ENCODE measurements at places on chromosomes 5 and 9.

GRCh38 chr5:73189871-73190376 lies 16.9 kb downstream of the TMEM174 start:
- H3K27me3 ChIP-seq: peaks cover 42% of the 10 kb centered on the region
- no peak overlapping the region for H3K27ac ChIP-seq
- H3K4me1 ChIP-seq: no peaks in the 10 kb centered on the region
- no peak overlapping the region for H3K4me3 ChIP-seq

- H3K27ac ChIP-seq: no peak overlapping the region
- no peak for ATAC-seq
- no peaks in the 10 kb centered on the region for H3K36me3 ChIP-seq
- no peak overlapping the region for H3K4me3 ChIP-seq
Observed at GRCh38 chr5:130870691-130871090, 294.4 kb downstream of the HINT1 start.

- no peaks in the 10 kb centered on the region for H3K4me1 ChIP-seq
- no peaks in the 10 kb centered on the region for H3K27me3 ChIP-seq
- no peak overlapping the region for H3K27ac ChIP-seq
- H3K4me3 ChIP-seq: no peak overlapping the region
- H3K36me3 ChIP-seq: peaks cover 38% of the 10 kb centered on the region
Observed at GRCh38 chr9:32405506-32405905, 21.1 kb downstream of the ACO1 start.

DNA sequence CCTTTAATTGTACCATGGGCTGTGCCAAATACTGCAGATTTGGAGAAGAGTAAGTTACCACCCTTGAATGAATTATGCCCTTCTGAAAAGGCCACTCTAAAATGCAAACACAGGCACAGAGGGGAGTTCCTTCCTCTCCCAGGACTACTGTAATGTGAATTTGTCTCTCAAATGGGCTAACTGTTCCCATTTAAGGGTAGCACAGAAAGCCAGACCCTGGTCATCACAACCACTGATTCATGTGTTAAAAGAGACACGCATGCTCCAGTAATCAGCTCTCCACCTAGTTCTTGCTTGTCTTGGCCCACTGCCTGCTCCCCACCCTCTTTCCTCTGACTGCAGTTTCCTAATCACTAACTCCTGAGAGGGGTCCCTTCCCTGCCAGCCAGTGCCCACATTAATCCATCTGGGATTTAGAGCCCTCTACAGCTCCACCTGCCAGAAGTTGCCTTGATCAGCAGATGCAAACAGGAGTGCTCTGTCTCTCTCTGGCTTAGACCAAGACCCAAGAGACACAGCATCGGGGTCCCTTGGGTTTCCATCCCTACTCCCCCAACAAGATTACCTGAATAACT lies 382.4 kb downstream of the TMEM167A start:
- ATAC-seq: no peak
- no peak overlapping the region for H3K4me3 ChIP-seq
- no peaks in the 10 kb centered on the region for H3K36me3 ChIP-seq
- H3K4me1 ChIP-seq: no peaks in the 10 kb centered on the region
- no peaks in the 10 kb centered on the region for H3K27me3 ChIP-seq

- H3K27me3 ChIP-seq: peaks cover 64% of the 10 kb centered on the region
- H3K36me3 ChIP-seq: no peaks in the 10 kb centered on the region
- H3K4me3 ChIP-seq: no peak overlapping the region
- no peak for ATAC-seq
- H3K27ac ChIP-seq: no peak overlapping the region
Observed at GRCh38 chr9:77018058-77018968, 1.1 kb upstream of the FOXB2 start.

- no peaks in the 10 kb centered on the region for H3K4me1 ChIP-seq
- H3K36me3 ChIP-seq: no peaks in the 10 kb centered on the region
- ATAC-seq: no peak
- no peak overlapping the region for H3K4me3 ChIP-seq
Observed at GRCh38 chr5:40314275-40314674, 365.4 kb upstream of the PTGER4 start.

DNA sequence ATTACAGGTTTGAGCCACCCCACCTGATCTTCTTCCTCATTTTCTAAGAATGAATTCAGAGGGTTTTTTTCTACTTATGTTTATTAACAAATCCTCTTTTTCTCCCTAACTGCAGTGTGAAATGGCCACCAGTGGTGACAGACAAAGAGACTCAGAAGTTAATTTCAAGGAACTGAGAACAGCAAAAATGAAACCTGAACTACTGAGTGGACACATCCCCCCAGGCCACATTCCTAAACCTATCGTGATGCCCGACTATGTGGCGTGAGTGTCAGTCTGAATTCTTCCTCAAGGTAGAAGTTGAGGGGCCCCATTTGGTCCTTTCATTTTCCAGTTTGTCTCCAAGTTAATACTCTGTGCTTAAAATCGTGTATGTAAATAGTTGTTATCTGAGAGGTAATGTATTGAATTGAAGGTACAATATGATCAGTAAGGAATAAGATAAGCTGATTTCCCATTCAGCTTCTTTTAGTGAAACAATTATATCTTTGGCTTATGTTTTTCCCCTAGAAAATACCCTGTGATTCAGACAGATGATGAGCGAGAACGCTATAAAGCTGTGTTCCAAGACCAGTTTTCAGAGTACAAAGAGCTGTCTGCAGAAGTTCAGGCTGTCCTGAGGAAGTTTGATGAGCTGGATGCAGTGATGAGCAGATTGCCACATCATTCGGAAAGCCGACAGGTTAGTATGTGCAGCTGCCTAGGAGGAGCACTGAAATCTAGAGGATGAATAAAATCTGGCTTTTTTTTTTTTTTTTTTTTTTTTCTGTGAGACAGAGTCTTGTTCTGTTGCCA lies 17.7 kb downstream of the MARVELD2 start:
- H3K27ac ChIP-seq: peak overlapping the region; percentile 20
- no peaks in the 10 kb centered on the region for H3K36me3 ChIP-seq
- no peaks in the 10 kb centered on the region for H3K4me1 ChIP-seq

DNA sequence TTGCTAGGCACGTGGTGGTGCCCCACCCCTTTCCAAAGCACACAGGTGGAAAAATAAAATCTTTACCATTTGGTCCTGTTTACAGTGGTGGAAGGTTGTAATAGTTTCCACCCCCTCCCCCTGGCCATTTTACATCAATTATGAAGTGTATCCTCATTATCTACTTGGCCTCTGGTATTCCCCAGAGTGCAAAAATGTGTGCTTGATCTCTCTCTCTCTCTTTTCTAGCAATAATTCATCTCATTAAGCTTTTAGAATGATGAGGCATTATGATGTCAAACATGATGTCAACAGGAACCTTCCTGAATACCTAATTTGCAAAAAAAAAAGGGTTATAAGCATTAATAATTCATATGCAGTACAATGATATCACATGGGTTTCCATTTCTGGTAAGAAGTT lies 3.1 kb downstream of the PDE8B start:
- no peak for ATAC-seq
- H3K4me1 ChIP-seq: no peaks in the 10 kb centered on the region
- H3K27ac ChIP-seq: no peak overlapping the region
- no peak overlapping the region for H3K4me3 ChIP-seq
- H3K36me3 ChIP-seq: peaks cover 6% of the 10 kb centered on the region

DNA sequence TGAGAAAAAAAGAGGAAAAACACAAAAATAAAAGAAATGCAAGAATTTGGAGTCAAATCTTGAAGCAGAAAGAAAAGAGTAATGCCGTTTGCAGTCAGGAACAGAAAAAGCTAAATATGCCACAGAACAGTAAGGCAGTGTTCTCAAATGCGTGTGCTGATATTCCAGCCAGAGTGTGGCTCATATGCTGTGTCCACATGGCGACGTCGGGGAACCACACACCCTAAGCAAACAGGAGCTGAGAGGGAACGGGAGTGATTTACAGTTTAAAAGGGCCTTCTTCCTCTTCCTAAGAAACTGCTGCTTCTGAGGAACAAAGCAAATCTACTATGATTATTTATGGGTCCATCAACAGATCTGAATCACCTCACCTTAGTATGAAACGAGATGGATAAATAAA lies 42.7 kb downstream of the DDX31 start:
- H3K36me3 ChIP-seq: peaks cover 99% of the 10 kb centered on the region
- no peaks in the 10 kb centered on the region for H3K27me3 ChIP-seq
- no peaks in the 10 kb centered on the region for H3K4me1 ChIP-seq
- no peak overlapping the region for H3K4me3 ChIP-seq
- no peak for ATAC-seq

All from activated T-helper 17 cell treated with anti-CD3 and anti-CD28 coated beads, Interleukin-2, amount 50 U/mL, for 72 hours (primary cell).